ENCODE measurements at places on chromosomes 6 and 20. TPM values are rescaled to one million over a fixed set of nuclear protein-coding genes. Genes with fewer than 3 reads are reported as not detected.

DDR1 gene
- 5.6 TPM for total RNA-seq

SIRPD gene
- total RNA-seq: 0.17 TPM

C6orf15 gene
- total RNA-seq: not detected

STMND1 gene
- total RNA-seq: not detected

CLIC5 gene
- total RNA-seq: 3.7 TPM

TINAG gene
- total RNA-seq: not detected

EFCAB8 gene
- 1.2 TPM for total RNA-seq

SGK2 gene
- 0.37 TPM for total RNA-seq

SEC63 gene
- 61.7 TPM for total RNA-seq

HLA-DOA gene
- total RNA-seq: 1.5 TPM

SNPH gene
- total RNA-seq: 7.3 TPM

ZC3H12D gene
- total RNA-seq: 10.7 TPM

OR2H2 gene
- not detected for total RNA-seq

PPARD gene
- total RNA-seq: 25.8 TPM

SOX4 gene
- total RNA-seq: 1.4 TPM

ULBP2 gene
- total RNA-seq: 0.40 TPM

ACAT2 gene
- 65.8 TPM for total RNA-seq

RNF217 gene
- total RNA-seq: 2.1 TPM

BPHL gene
- 8.4 TPM for total RNA-seq

SLC44A4 gene
- not detected for total RNA-seq

RSPO3 gene
- total RNA-seq: not detected

WASF1 gene
- total RNA-seq: 0.45 TPM

CST7 gene
- total RNA-seq: 26.7 TPM

CLVS2 gene
- total RNA-seq: not detected

RIPPLY2 gene
- total RNA-seq: not detected

ROS1 gene
- not detected for total RNA-seq

SPDEF gene
- total RNA-seq: not detected

EPHA7 gene
- total RNA-seq: not detected

SPATS1 gene
- not detected for total RNA-seq

HTR1B gene
- total RNA-seq: not detected

CALHM4 gene
- total RNA-seq: not detected

TDRD6 gene
- total RNA-seq: not detected

OR2J3 gene
- total RNA-seq: not detected

TTLL9 gene
- not detected for total RNA-seq

BPIFB2 gene
- total RNA-seq: not detected

TRAPPC3L gene
- total RNA-seq: not detected

NKAIN2 gene
- not detected for total RNA-seq

EPPIN gene
- not detected for total RNA-seq

TNFRSF6B gene
- not detected for total RNA-seq

TFAP2C gene
- not detected for total RNA-seq

TGM3 gene
- not detected for total RNA-seq

BCAS1 gene
- total RNA-seq: not detected

PGBD1 gene
- 1.5 TPM for total RNA-seq

DEFB132 gene
- not detected for total RNA-seq

PRL gene
- not detected for total RNA-seq

ZKSCAN8 gene
- total RNA-seq: 22.2 TPM

TREM1 gene
- total RNA-seq: 0.40 TPM

FAM209B gene
- total RNA-seq: 0.89 TPM

NHSL1 gene
- total RNA-seq: 0.54 TPM

GJA1 gene
- not detected for total RNA-seq

GGT7 gene
- 7.2 TPM for total RNA-seq

KCNK15 gene
- total RNA-seq: not detected

AHCY gene
- total RNA-seq: 59.9 TPM

TOX2 gene
- total RNA-seq: 1.5 TPM

TSPYL4 gene
- 18.8 TPM for total RNA-seq

PROCR gene
- 0.35 TPM for total RNA-seq
